ENCODE measurements at places on chromosomes 5 and 9. TPM values are rescaled to one million over a fixed set of nuclear protein-coding genes. Genes with fewer than 3 reads are reported as not detected.

The TMEM171 gene
- 4.8 TPM for total RNA-seq

The ENHO gene
- total RNA-seq = 1.3 TPM

The ABCA2 gene
- 29.3 TPM for total RNA-seq

The SH3TC2 gene
- 0.87 TPM for total RNA-seq

The DIPK1B gene
- total RNA-seq = 10.1 TPM

The ZBED3 gene
- 2.5 TPM for total RNA-seq

The OBP2B gene
- not detected for total RNA-seq

The F2RL1 gene
- total RNA-seq = 332 TPM

The MARCHF3 gene
- total RNA-seq = 1.2 TPM

The LHX2 gene
- 4.7 TPM for total RNA-seq

The IL13 gene
- not detected for total RNA-seq

The PALM2AKAP2 gene
- 0.55 TPM for total RNA-seq

The DAPK1 gene
- total RNA-seq = 12.9 TPM
